Cortex of kidney (tissue), 1 donor: ENCODE measurements at places on chromosomes 3 and 15.

DNA sequence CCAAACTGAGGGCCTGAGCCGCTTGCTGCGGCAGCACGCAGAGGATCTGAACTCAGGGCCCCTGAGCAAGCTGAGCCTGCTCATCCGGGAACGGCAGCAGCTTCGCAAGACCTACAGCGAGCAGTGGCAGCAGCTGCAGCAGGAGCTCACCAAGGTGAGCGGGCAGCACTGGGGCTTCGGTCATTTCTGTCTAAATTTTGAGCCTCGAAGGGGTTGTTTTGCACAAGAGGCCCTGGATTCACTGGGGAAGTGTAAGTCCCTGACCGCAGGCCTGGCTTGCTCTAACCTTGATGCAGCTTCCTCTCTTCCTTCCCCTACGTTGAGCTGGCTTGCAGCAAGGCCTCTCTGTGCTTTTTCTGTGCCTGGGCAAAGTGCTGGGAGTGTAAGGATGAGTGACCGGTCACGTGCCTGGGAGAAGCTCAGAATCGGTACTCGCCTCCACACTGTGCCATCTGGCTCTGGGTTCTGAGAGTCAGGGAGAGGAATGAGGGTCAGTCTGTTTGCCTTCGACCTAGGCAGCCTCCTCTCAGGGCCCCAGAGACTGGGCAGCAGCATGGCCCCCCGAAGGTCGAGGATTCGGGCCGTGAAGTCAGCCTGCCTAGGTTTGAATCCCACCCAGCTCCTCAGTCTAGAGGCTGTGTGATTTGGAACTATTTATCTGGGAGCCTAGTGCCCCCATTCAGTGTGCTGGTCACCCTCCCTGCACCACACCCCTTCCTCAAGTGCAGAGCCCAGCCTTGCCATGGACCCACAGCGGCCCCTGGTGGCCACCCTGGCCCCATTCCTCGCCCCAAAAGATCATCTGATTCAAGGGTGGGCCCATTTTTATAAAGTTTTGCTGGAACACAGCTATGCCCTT is 1.4 kb downstream of the FES start:
- DNase-seq, result no peak

DNA sequence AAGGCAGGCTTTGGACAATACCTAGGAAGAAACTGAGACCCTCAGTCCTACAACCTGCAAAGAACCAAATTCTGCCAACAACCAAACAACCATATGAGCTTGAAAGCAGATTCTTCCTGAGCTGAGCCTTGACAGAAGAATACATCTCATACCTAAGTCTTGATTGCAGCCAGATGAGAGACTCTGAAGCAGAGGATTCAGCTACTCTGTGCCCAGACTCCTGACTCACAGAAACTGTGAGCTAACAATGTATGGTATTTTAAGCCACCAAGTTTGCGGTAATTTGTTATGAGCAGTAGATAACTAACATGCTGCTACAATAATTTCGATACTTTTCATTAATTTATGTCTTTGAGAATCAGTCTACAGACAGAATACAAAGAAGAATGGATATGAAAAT is 325.1 kb upstream of the CBLB start:
- no peak for DNase-seq

DNA sequence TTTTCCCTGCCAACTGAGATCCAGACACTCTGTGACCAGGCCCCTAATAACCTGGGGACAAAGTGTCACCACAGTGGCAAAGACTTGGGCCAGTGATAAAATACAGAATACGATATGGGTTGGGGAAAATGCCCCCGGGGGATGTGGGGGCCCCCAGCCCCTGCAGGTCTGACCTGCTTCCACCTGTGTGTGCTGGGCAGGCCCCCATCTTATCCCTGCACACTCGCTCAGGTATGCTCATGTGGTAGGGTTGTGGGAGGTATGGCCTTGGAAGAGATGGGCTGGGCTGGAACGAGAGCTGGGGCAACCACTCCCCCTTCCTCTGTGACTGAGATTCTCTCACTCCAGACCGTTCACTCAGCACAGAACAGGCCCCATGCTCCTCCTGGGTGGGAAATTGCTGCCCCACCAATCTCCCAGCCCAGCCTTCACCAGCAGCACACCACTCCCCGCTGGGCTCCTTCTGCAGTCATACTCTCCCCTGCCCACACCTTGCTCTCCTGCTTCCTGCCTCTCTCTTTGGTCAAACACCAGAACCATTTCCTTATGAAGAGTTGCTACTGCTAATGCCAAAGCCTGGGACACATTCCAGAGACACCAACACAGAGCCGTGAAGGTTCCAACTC is 9.6 kb upstream of the CPEB1 start:
- no peak for DNase-seq

DNA sequence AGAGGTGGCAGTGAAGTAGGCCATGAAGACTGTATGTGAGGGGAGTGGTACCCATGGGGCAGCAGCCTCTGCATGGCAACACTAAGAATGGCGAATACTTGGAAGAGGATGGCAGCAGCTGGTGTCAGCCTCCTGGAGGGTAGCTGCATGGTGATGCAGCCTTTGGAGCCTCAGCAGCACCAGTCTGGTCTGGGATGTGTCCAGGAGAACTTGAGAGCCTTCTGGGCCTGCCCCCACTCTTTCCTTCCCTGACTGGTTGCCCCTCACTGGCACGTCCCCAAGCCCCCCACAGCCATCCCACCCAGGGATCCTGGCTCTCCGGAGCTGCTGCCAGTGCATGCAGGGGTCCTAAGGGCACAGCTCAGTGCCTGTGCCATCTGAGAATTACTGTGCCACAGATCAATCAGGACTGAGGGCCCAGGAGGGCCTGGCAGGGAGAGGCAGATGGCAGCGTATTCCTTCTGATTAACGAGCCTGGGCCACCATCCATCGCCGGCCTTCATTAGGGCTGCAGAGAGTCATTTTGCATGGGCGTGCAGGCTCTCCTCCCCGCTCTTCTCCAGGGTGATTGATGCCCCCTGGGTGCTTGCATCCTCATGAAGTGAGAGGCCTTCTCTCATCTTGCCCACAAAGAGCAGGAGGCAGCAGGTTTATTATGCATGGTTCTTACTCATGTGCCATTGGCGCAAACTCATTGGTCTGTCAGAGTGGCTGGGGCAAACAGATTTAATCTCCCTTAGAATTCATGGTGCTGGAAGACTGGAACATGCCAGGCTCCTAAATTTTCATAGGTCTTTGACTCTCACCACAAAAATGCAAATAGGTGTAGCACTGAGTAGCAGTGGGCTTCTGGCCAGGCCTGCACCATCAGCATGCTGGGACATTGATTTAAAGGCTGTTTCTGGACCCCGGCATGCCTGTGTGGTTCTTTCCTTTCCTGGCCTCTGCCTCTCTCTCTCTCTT is 116.8 kb downstream of the EPHB1 start:
- DNase-seq, result no peak

DNA sequence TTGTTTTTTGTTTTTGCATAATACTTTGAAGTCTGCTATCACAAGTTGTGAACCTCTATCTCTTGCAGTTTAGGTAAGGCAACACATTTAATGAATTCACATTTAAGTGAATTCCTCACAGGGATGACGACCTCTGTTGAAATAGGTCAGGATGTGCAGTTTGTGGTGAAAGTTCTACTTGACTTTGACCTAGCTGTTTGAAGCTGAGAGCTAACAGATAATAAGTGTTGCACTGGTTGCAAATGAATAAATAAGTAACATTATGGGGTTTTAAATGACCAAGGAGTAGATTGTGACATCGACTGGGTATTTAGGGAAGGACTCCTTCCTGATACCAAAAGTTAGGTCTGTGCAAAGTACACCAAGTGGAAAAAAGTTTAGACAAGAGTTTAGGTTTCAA is 23.9 kb downstream of the NIT2 start:
- no peak for DNase-seq

- no peak for DNase-seq
These were observed 199.6 kb downstream of the FMN1 start for GRCh38 chr15:32994810-32995424.

DNA sequence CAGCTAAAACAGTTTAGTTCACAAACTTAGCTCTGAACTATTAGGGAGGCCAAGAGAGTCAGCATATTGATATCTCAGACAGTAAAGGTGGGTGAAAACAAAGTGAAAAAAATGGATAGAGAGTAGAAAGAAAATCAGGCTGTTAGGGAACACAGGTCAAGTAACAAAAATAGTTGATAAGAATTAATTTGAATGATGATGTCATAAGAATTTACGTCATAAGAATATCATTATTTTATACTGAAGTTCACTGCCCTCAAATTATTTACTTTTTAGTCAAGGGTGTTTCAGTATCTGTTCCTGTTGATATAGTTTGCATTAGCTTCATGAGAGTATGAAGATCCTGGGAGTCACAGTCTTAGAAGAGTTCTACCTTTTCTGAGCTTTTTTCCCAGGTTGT is 1134.6 kb downstream of the SI start:
- DNase-seq, result no peak

DNA sequence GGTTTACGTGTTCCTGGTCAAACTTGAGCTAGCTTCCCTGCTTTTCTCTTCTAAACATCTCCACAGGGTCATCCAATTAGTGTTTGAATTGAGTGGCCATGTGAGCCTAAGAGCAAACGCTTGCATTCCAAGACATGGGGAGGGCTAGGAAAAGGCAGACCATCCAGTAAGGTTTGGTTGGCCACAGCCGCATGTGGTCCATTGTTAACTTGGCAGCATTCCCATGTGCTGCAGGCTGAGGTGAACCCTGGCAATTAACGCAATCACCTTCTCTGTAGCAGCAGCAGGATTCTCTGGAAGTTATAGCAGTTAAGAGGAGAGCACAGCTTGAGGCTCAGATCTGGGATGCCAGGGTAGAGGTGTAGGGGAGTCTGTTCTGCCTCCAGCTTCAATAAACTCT is 502.2 kb upstream of the LMCD1 start:
- DNase-seq, result no peak

- DNase-seq, result no peak
These were observed 755 bp downstream of the PTPN9 start for GRCh38 chr15:75578173-75578947.

GRCh38 chr3:60652829-60653228 is 598.4 kb downstream of the FHIT start:
- DNase-seq, result no peak

DNA sequence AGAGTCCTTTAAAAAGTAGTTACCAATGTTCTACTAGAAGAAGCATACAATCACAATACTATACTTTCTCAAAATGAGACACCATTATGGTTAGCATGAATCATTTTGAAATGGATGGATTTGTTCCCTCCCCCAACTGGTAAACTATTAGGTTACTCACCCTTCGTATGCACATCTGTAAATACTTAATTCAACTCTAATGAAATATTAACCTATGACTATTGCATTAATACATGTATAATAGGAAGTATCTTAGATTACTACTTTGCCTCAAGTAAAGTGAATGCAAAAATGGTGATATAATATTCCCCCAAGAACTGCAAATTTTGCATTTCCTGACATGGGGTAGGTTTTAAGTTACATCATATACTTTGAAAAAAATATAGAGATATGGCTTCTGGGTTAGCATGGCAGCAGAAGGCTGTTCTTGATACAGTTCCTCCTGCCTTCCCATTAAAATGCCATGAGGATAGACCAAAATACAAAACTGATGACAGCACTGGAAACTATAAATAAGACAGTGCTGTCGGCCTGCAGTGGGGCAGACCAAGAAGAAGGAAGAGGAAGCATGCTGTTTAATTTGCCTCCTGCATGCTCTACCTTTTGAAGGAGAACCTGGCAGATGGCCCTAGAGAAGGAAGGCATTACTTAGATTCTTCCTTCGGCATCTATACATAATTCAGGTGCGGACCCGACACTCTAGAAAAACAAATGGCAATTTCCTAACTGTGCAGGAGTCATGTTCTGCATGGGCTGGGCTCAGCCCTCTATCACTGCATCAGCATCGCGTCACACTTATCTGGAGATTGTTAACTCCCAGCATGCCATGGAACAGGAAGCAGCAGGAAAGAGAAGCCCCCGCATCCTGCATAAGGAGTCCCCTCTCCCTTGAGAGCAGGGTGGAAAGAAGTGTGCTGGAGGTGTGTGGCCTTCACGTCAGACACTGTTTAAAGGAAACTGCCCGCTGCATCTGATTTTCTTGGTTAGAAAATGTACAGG is 41.8 kb upstream of the NEO1 start:
- no peak for DNase-seq

GRCh38 chr3:112302881-112303763 is 9.1 kb upstream of the SLC9C1 start:
- DNase-seq, result no peak

GRCh38 chr15:85379403-85380131 is 836 bp upstream of the AKAP13 start:
- DNase-seq, result no peak

GRCh38 chr15:26972636-26973035 is 1.7 kb downstream of the GABRG3 start:
- DNase-seq, result no peak

DNA sequence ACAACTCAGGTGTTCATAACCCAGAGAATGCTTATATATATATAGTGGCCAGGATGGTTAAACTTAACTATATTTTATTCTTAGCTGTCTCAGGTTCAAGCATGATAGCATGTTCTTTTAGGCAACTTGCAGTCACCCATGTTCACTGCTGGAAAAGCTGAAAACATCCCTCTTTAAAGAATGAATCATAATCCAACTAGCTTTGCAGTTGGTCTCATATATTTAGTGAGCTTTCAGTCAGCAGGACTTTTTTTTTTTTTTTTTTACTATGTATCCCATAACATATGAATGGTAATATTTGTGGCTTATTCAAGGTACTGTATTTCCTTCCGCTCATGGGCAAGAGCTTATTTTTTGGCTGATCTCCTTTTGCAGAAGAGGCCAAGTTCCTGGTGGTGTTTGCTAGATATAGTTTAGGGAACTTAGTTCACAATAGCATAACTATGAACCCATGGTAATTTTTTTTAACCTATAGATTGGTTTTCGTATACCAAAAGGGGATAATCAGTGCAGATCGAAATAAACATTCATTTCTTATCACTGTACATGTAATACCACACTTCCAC is 77.6 kb downstream of the CMSS1 start:
- no peak for DNase-seq

- DNase-seq, result no peak
These were observed 65.8 kb downstream of the SCN11A start for GRCh38 chr3:38985981-38986380.

GRCh38 chr3:112489674-112490479 is 9.4 kb downstream of the BTLA start:
- no peak for DNase-seq

DNA sequence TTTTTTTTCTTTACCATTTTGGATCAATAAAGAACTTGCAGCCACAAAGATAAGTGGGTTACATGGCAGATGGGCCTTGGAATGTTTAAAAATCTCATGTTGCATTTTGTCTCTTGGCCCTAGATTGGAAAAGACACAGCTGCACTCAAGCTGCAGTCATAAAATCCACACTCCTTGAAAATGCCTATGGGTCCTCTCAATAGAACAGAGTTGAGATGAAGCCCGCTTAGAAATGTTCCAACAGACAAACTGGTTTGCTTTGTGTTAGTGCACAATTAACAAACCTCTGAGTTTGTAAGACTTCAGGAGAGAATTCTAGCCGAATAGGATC is 401.2 kb upstream of the CDIN1 start:
- no peak for DNase-seq
